ENCODE measurements at places on chromosomes 12 and 14.

- DNase-seq, result no peak
These were observed 100.7 kb downstream of the SMOC1 start for GRCh38 chr14:69979882-69980281.

- DNase-seq, result no peak
These were observed 12.4 kb upstream of the ITGB7 start for GRCh38 chr12:53219292-53219955.

DNA sequence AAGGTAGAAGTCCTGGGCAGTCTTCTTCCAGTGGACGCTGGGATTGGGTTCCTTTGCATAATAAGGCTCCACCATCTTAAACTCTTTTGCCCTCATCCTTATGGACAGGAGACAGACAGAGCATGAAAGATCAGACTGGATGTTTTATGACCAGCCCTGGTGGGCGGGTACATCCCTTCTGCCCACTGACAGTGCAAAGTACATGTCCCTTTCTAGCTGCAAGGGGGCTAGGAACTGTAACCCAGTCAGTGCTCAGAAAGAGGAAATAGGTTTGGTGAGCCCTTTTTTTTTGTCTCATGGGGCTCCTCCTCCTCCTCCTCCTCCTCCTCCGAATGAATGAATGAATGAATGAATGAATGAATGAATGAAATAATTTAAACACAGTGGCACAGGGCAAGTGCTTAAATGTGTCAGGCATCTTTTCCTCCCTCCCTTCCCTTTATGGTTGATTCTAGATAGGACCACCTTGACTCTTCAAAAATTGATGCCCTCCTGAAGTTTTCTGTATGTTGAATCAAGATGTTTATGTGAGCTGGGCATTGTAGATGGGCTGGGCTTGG lies 36.4 kb upstream of the HNF1A start:
- DNase-seq, result no peak

DNA sequence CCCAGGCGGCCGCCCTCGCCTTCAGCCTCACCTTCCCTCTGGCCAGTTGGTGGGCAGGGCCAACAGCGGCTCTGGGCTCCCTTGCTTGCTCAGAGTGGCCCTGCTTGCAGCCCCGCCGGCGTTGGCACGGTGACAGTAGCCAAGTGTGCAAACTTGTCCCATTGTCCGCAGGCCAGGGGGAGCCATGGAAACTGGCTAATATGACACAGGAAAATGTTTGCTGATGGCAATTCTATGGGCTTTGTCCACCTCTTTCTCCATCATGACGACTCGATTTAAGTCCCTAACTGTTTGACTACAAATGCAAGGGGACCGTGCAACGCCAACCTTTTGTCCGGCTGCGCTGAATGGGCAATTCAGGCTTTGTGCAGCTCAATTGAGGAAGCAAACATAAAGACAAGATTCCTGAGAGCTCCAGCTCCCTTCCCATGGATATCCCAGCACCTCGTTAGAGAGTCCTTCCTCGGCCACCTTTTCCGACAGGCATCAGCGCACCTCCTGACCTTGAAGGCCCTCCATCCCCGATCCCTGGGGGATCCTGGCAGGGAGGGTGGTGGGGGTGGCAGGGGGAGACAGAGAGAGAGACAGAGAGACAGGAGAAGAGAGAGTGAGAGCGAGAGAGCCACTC lies 785 bp upstream of the FAM181A start:
- DNase-seq, result no peak

DNA sequence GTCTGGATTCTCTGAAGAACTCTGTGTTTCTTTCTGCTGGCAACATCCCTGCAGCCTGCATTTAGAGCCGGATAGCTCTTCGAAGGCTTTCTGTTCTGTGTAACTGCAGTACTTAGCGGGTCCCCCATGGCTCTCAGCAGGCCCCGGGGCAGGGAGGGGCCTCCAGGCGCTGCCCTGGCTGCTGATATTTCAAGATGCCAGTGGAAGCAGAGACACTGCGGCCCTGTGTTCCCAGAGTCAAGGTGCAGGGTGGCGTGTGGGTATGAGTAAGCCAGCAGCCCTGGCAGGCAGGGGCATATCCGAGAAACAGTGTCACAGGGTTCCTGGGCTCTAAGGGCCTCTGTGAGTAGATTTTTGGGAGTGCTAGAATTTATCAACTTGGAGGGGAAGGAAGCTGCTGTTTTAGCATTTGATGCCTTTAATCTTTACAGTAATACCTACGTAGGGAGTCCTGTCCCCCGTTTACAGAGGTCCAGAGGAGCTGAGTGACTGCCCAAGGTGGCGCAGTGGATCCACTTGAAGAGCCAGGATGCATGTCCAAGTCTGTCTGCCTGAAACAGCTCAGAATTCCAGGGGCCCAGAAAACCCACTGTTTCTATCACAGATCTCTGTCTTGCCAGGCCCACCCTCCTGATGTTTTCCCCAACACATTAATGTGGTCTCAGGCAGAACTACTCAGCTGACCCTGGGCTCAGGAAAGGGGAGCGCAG lies 16.2 kb downstream of the ESRRB start:
- DNase-seq, result no peak

GRCh38 chr14:83007641-83008225 lies 1474.1 kb upstream of the SEL1L start:
- peak; percentile 15 for DNase-seq

GRCh38 chr12:53589915-53590314 lies 36.3 kb downstream of the ATF7 start:
- DNase-seq, result no peak

DNA sequence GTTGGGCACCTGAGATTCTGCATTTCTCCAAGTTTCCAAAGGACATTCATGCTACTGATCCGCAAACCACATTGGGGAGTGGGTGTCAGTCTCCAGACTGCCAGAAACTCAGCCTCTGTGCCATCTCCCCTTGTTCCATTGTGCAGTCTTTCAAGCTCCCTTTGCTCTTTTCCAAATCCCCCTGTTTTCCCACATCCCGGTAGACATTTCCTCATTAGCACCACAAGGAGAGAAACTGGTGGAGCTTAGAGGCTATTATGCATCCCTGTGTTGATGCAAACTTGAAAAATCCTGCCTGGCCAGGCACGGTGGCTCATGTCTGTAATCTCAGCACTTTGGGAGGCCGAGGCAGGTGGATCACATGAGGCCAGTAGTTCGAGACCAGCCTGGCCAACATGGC lies 10.7 kb downstream of the CCDC63 start:
- DNase-seq, result no peak

GRCh38 chr12:65781681-65782269 lies 42.5 kb upstream of the HMGA2 start:
- no peak for DNase-seq

DNA sequence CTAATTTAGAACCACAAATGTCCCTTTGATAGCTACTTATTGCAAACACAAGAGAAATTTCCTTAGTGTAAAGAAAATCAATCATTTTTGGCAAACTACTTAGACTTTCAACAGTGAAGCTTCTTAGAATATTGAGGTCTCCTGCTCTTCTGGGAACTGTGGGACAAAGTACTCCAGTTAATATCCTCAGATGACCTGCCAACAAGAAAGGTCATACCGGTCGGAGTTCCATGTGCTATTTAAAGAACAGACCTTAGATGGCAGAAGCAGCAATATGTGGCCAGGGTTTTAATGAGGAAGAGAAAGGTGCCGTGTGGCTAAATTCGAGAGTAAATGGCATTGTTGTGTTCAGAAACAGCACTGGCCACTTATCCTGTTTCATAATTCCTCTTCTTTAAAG lies 114.7 kb upstream of the AMIGO2 start:
- no peak for DNase-seq

GRCh38 chr14:100498068-100498467 lies 89.1 kb downstream of the BEGAIN start:
- DNase-seq, result no peak

DNA sequence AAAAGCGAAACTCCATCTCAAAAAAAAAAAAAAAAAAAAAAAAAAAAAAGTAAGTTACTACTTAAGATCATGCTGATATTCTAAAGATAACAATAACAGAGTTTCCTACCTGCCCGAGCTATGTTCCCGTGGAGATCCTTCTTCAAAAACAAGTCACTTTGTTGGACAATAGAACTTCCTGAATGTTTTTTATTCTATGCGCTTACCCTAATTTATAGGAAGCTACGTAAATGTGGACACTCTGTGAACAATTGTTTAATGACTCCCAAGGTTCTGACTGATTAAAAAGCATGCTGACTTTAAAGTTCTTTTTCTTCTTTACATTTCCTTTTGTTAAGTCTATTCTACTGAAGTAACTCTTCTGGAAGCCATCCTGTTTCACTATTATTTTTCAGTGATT lies 52.5 kb downstream of the FGD4 start:
- no peak for DNase-seq

GRCh38 chr14:55317542-55318306 lies 46.5 kb downstream of the FBXO34 start:
- DNase-seq, result no peak

GRCh38 chr14:92663049-92663448 lies 85.4 kb downstream of the LGMN start:
- no peak for DNase-seq

GRCh38 chr12:55658212-55658611 lies 21.5 kb downstream of the OR10P1 start:
- no peak for DNase-seq

DNA sequence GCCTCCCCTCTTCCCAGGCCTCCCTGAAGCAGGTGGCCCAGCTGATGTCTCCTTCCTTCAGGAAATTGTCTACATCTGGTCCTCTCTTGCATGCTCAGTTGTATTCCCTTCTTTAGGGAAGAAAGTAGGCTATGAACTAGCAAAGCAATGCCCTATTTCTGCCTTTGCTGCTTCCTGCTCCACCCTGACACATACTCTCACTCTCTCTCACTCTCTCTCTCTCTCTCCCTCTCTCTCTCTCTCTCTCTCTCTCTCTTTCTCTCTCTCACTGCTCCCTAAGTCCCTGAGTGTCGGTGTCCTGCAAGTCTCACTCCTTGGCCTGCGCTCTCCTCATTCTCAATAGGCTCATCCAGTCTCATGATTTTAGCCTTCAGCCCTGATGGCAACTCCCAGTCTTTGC lies 19.4 kb upstream of the PARP11 start:
- DNase-seq, result no peak

DNA sequence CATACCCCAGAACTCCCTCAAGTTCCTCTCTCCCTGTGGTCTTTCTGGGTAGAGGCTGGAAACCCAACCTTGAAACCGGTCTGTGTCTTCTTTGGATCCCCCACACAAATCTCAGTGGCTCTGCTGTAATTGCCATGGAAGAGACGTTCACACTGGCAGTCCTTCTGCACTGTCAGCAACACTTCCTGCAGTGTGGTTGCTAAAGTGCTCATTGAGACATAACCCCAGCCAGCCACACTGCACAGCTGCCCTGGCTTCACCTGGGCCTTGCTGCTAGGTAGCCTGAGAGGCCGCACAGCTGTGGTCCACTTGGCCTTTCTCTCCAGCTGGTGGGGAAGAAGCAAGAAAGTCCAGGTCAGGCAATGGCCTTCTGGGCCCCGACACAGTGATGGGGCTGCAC lies 2.4 kb downstream of the GZMH start:
- no peak for DNase-seq

- peak; percentile 87 for DNase-seq
These were observed 404.3 kb downstream of the NPAS3 start for GRCh38 chr14:33343016-33343415.

GRCh38 chr14:51597261-51598001 lies 54.3 kb upstream of the FRMD6 start:
- DNase-seq, result peak; percentile 96

- DNase-seq, result no peak
These were observed 2.6 kb downstream of the NPC2 start for GRCh38 chr14:74490486-74490885.

- DNase-seq, result no peak
These were observed 188.9 kb upstream of the BCL2L14 start for GRCh38 chr12:11881835-11882234.

GRCh38 chr14:92573761-92574498 lies 60.3 kb downstream of the RIN3 start:
- no peak for DNase-seq

GRCh38 chr12:26906704-26907103 lies 31.1 kb downstream of the INTS13 start:
- DNase-seq, result no peak

DNA sequence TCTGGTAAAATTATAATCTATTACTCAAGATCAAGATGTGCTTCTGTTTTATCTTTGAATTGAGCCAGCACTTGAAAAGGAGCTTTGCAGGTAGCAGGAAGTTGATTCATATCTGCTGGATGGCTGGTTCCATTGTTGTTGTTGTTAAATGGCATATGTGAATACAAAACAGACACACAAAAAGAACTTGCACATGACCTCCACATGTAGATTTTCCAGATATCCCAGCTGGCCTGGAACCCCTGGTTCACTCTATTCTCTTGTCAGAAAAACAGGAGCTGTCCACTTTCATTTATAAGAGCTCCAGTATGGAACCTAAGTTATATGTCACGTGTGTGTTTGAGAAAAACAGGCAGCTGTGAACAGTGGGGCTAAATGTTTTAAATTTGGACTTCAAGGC lies 273.9 kb downstream of the TMEM132D start:
- DNase-seq, result no peak

DNA sequence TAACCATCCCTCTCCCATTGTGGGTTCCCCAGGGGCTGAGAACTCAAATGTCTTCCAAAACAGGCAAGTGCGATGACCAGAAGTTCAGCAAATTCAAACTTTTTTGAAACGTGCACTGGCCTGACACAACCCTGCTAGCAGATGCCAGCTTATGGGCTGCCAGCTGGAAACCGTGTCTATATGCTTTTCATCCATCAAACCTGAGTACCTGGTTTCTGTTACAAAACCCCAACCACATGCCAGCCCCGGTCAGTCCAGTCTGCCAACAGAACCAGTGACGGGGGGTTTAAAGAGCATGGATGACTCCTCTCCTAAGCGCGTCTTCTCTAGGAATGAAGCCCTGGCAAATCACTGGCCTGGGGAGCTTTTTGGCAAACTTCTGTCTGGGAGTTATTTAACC lies 189.7 kb downstream of the TTC7B start:
- no peak for DNase-seq
